Stimulated activated CD4-positive, alpha-beta T cell treated with anti-CD3 and anti-CD28 coated beads, Interleukin-4, amount 100 ng/mL, for 4 hours (primary cell): ENCODE measurements at places on chromosomes 7 and 10.

GRCh38 chr7:75694638-75695399 is 43.9 kb downstream of the HIP1 start:
- DNase-seq: no peak

- DNase-seq: no peak
Observed at GRCh38 chr10:31036209-31036608, 4.5 kb upstream of the ZNF438 start.

DNA sequence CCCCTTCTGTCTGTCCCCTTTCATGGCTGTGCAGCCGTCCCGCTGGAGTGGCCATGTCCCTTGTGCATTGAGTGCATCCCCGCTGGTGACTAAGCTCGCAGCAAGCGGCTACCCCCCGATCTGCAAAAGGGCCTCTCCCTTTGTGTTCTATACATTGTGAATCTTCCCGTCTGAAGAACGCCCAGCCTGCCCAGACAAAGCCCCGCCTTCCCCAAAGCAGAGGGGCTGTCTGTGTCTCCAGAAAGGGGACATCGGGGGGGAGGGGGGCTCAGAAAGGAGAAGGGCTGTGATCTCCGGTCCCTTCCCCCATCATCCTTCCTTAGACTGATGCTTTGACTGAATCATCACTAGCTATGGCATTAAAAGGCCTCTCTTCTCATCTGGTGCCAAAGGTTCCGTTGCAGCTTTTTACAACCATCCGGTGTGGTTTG is 11.9 kb downstream of the NPTX2 start:
- DNase-seq: no peak

DNA sequence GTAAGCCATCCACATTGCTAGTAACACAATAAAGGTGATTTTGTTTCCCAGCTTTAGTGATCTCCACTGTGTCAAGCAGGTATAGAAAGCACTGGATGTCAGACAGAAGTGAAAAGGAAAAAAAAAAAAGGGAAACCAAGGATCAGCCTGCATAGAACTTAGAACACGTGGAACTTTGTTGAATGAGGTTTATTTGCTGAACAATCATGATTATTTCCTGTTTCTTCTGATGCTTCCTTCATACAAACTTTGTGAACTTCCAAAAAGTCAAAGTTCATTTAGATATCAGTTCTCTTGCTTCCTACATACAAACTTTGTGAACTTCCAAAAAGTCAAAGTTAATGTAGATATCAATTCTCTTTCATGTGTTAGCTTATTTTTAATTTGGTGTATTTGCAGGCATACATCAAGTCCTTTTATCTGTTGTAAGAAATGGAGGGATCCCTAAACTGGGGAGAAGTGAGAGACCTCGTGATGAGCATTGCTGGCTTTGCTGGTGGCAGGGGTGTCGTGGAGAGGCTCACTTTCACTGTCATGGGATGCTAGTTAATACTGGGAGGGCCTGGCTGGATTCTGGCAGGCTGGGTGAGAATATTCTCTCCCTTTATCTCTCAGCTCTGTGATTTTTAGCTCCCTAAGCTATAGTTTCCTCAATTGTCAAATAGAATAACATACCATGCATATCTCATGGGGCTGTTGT is 298.4 kb downstream of the INHBA start:
- no peak for DNase-seq
